ENCODE measurements at places on chromosomes 11 and 22. TPM values are rescaled to one million over a fixed set of nuclear protein-coding genes. Genes with fewer than 3 reads are reported as not detected.

- no peaks in the 10 kb centered on the region for H3K27me3 ChIP-seq
- H3K4me1 ChIP-seq: peaks cover 85% of the 10 kb centered on the region
- no peak overlapping the region for H3K4me3 ChIP-seq
- H3K36me3 ChIP-seq: no peaks in the 10 kb centered on the region
Measured at GRCh38 chr11:128480665-128481064, 106.7 kb downstream of the ETS1 start.

Gene CNIH2
- total RNA-seq: 1.9 TPM

GRCh38 chr11:102252339-102252891 lies 64.9 kb upstream of the BIRC3 start:
- no peaks in the 10 kb centered on the region for H3K36me3 ChIP-seq
- H3K27ac ChIP-seq: no peak overlapping the region
- no peaks in the 10 kb centered on the region for H3K27me3 ChIP-seq
- DNase-seq: no peak

Gene RIMBP3C
- total RNA-seq: 3.9 TPM

Gene CRYBA4
- total RNA-seq: not detected

Gene GAB4
- 0.28 TPM for total RNA-seq

DNA sequence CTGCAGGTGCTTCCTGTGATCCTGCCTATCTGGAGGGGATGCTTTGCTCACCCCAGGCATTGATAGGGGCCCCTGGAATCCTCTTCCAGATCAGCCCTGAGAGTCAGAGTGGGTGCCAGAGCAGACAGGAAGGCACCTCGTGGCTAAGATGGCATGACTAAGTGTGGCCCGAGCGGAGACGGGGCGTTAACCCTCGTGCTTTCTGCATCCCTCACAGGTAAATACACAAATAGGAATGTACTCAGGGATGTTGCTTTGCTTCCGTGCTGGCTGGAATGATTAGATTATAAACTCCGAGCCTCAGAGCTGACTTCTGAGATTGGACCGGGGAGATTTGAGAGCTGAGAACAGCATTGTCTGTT lies 312.7 kb upstream of the B3GAT1 start:
- no peaks in the 10 kb centered on the region for H3K36me3 ChIP-seq
- H3K27me3 ChIP-seq: no peaks in the 10 kb centered on the region
- H3K27ac ChIP-seq: no peak overlapping the region

GRCh38 chr11:116787786-116788486 lies at the start of gene ZPR1:
Gene ZPR1, minus strand, starts transcription at chr11:116788023. Its CDS starts 33 bp downstream, at chr11:116787990.
- peak within 1 kb of the TSS; percentile 82 for H3K4me3 ChIP-seq
- H3K27me3 ChIP-seq: no peaks in the 10 kb centered on the region
- peak within 1 kb of the TSS; percentile 79 for H3K27ac ChIP-seq

GRCh38 chr11:18710545-18710944 lies 12.0 kb downstream of the TMEM86A start:
- peaks cover 16% of the 10 kb centered on the region for H3K4me1 ChIP-seq
- no peak for DNase-seq
- no peaks in the 10 kb centered on the region for H3K36me3 ChIP-seq
- H3K27me3 ChIP-seq: no peaks in the 10 kb centered on the region
- no peak overlapping the region for H3K4me3 ChIP-seq

DNA sequence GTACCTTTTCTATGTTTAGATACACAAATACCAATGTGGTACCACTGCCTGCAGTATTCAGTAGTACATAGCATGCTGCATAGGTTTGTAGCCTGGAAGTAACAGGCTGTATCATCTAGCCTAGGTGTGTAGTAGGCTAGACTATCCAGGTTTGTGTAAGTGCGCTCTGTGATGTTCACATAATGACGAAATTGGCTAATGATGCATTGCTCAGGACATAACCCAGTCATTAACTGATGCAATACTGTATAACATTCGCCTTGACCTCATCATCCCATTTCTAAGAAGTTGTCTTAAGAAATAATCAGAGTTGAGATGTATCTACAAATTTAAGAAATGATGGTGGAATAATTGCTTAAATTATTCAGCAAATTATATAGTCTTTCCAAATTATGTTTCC lies 116.0 kb upstream of the TIMP3 start:
- H3K27me3 ChIP-seq: peaks cover 19% of the 10 kb centered on the region
- no peak overlapping the region for H3K27ac ChIP-seq
- DNase-seq: no peak

Gene POU2AF2
- total RNA-seq: not detected

DNA sequence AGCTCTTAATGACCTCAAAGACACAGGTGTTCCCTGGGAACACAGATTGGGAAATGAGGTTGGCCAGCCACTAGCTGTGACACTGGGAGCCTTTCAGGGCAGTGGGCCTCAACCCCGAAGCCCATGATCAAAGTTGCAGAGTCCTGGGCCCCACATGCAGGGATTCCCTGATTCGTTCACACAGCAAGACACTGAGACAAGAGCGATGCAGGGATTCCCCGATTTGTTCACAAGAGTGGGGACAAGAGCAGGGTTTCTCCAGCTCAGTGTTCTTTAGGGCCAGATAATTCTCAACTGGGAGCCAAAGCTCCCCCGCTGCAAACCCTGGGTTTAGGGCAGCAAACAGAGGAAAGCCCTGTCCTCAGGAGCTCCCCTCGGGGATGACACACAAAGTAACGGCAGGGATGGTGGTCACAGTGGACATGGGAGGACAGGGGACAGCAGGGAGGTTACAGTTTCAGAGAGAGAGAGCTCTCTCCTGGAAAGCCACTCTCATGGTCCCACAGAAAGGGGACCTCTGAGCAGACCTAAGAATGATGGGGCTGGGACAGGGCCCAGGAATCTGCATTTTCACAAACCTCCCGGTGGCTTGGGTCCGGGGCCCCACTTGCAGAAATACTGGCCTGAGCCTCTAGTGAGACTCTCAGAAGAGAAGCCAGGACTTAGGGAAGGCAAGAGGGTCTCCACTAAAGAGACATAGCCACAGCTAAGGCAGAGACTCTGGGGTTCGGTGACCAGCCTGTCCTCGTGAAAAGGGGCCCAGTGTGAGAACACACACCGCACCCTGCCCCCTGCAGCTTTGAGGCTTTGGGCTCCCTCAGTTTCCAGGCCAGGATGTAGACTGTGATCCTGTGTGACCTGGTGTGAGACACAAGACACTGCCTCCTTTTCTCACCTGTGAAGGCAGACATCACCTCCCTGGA lies 7.4 kb upstream of the GNAZ start:
- no peak overlapping the region for H3K4me3 ChIP-seq
- no peak overlapping the region for H3K27ac ChIP-seq

Gene UBASH3B
- total RNA-seq: 34.1 TPM

DNA sequence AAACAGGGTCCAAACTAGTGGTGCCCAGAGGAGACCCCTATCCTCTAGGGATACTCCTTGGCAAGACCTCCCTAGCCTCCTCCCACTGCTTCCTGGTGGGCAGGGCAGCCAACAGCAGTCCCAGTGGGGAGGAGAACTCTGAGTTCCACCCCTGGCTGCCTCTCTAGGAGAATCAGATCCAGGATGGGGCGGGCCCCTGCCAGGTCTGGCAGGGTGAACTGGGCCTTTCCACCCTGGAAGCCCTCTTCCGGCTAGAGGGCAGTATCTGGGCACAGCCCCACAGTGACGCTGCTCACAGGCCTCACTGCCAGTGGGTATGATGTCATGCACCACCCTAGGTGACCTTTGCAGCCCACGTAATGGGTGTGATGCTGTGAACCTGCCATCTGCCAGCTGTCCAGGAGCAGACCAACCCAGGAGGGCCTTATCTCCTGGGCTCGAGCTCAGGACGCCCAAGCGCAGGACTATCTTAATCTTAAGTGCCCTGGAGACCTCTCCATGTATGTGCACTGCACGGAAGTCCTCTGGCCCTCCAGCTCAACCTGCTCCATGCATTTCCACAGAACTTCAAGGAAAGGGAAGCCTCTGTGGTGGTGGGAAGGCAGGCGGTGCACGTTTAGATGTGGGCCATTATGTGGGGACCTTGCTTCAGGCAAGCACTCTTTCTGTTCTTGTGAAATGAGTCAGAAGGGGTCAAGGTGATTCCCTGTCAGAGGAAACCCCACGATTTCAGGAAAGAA lies 31.8 kb upstream of the FCHSD2 start:
- no peaks in the 10 kb centered on the region for H3K36me3 ChIP-seq
- no peak for DNase-seq
- H3K27ac ChIP-seq: no peak overlapping the region
- no peak overlapping the region for H3K4me3 ChIP-seq
- peaks cover 9% of the 10 kb centered on the region for H3K27me3 ChIP-seq

GRCh38 chr11:9569588-9570164 lies 3.8 kb upstream of the WEE1 start:
- H3K27ac ChIP-seq: peak overlapping the region; percentile 58
- DNase-seq: no peak
- H3K4me3 ChIP-seq: no peak overlapping the region
- peaks cover 23% of the 10 kb centered on the region for H3K4me1 ChIP-seq

DNA sequence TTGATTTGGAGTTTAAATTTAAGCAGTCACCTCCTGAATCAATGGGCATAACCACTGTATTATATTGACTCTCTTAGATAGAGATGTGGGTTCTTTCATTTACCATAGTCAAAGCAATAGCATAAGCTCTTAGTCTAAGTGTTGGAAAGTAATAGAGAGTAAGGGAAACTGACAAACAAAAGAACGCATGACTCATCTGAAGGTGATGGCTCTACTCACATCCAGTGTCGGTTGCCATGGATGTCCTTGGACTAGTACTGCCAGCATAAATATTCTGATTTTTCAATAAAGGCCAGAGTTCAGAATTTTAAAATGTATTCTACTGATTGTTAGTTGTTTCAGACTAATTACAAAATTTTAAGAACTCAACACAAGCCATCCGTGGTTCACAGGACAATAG lies 444.9 kb upstream of the DDI1 start:
- no peak overlapping the region for H3K4me3 ChIP-seq
- H3K36me3 ChIP-seq: no peaks in the 10 kb centered on the region
- H3K27ac ChIP-seq: no peak overlapping the region
- DNase-seq: no peak
- H3K4me1 ChIP-seq: no peaks in the 10 kb centered on the region
- no peaks in the 10 kb centered on the region for H3K27me3 ChIP-seq

GRCh38 chr11:3671334-3672254 lies at the start of gene CHRNA10:
Gene CHRNA10, minus strand, starts transcription at chr11:3671384. Its CDS starts 72 bp downstream, at chr11:3671312.
- no peak within 1 kb of the TSS for H3K4me3 ChIP-seq
- no peak for DNase-seq
- H3K36me3 ChIP-seq: peaks cover 13% of the 10 kb centered on the region
- no peak within 1 kb of the TSS for H3K27ac ChIP-seq
- no peaks in the 10 kb centered on the region for H3K4me1 ChIP-seq
- H3K27me3 ChIP-seq: no peaks in the 10 kb centered on the region

- no peak for DNase-seq
- no peaks in the 10 kb centered on the region for H3K4me1 ChIP-seq
- H3K27me3 ChIP-seq: no peaks in the 10 kb centered on the region
- H3K4me3 ChIP-seq: no peak overlapping the region
Measured at GRCh38 chr11:109854731-109855130, 238.5 kb upstream of the ZC3H12C start.

- no peaks in the 10 kb centered on the region for H3K27me3 ChIP-seq
- no peak for DNase-seq
- peaks cover 29% of the 10 kb centered on the region for H3K36me3 ChIP-seq
- H3K4me3 ChIP-seq: peak overlapping the region; percentile 97
- H3K27ac ChIP-seq: peak overlapping the region; percentile 98
- H3K4me1 ChIP-seq: peaks cover 46% of the 10 kb centered on the region
Measured at GRCh38 chr11:62880231-62880802, 379 bp upstream of the SLC3A2 start.

DNA sequence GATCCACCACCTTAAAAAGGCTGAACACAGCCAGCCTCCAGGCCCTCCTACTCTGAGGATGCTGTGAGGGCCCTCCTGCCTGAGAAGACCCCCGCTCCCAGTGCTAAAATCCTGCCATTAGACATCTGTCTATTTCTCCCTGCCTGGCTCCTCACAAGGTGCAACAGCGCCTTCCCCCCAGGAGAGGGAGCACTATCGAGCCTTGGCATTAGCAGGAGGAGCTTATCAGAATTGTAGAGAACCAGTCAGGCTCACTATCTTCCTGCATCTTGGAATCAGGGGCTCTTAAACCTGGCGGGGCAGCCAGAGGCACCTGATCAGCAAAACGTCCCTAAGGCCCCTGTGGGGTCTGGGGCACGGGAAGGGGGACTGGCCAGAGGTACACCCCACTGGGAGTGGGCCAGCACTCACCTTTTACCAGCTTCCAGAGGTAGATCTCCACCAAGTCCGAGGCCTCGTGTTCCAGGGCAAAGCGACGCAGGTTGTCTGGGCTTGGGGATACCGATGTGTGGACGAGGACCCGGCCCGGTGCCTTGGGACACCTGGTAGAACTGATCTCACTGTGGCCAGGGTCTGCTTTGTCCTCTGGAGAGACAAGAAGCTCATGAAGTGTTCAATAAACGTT lies 28.7 kb downstream of the CHRDL2 start:
- H3K27me3 ChIP-seq: no peaks in the 10 kb centered on the region
- peak; percentile 45 for DNase-seq
- H3K36me3 ChIP-seq: no peaks in the 10 kb centered on the region

- H3K4me3 ChIP-seq: no peak overlapping the region
- no peaks in the 10 kb centered on the region for H3K27me3 ChIP-seq
- no peak for DNase-seq
- H3K27ac ChIP-seq: no peak overlapping the region
- no peaks in the 10 kb centered on the region for H3K36me3 ChIP-seq
- no peaks in the 10 kb centered on the region for H3K4me1 ChIP-seq
Measured at GRCh38 chr22:17486313-17486712, 77.0 kb upstream of the SLC25A18 start.

Gene KCNJ1
- total RNA-seq: not detected

DNA sequence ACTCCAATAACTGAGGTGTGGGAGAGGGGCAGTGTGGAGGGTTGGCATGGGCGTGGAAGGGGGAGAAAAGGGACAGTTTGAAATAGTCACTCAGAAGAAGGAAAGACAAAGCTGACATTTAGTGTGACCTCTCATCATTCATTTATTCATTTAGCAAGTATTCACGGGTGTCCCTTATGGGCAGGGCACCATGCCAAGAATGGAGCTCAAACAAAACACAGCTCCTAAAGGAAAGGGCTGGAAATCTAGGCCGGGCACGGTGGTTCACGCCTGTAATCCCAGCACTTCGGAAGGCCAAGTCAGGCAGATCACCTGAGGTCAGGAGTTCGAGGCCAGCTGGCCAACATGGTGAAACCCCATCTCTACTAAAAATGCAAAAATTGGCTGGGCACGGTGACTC lies 19.4 kb upstream of the DGKZ start:
- DNase-seq: no peak
- H3K36me3 ChIP-seq: no peaks in the 10 kb centered on the region
- H3K27me3 ChIP-seq: no peaks in the 10 kb centered on the region
- no peak overlapping the region for H3K27ac ChIP-seq
- peaks cover 34% of the 10 kb centered on the region for H3K4me1 ChIP-seq

DNA sequence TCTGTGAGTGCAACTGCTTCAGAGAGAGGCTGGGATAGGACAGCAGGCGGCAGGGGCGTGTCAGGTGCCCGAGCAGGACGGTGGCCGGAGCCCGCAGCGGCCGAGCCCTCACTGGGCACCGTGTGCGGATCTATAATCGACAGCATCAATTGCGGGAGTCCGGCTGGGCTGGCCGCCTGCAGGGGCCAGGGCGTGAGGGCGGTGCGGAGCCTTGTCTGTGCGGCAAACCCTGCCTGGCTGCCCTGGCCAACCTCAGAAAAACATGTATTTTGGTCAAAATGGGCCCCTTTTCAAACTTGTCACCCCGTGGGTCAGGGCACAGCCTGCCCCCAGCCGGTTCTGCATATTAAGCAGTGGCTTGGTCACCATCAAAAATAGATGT lies 91.3 kb upstream of the KCNQ1OT1 start:
- no peaks in the 10 kb centered on the region for H3K27me3 ChIP-seq
- no peak overlapping the region for H3K27ac ChIP-seq
- no peak for DNase-seq
- H3K36me3 ChIP-seq: no peaks in the 10 kb centered on the region
- H3K4me3 ChIP-seq: peak overlapping the region; percentile 66
